Activated naive CD8-positive, alpha-beta T cell treated with anti-CD3 and anti-CD28 coated beads, Interleukin-2, amount 50 U/mL, for 16 hours (primary cell): ENCODE measurements at places on chromosomes 2 and 18.

- DNase-seq = no peak
These were observed 1065.2 kb upstream of the FAM98A start for GRCh38 chr2:34664266-34664665.

- no peak for DNase-seq
These were observed 1.1 kb downstream of the MAP4K3 start for GRCh38 chr2:39435741-39436591.

DNA sequence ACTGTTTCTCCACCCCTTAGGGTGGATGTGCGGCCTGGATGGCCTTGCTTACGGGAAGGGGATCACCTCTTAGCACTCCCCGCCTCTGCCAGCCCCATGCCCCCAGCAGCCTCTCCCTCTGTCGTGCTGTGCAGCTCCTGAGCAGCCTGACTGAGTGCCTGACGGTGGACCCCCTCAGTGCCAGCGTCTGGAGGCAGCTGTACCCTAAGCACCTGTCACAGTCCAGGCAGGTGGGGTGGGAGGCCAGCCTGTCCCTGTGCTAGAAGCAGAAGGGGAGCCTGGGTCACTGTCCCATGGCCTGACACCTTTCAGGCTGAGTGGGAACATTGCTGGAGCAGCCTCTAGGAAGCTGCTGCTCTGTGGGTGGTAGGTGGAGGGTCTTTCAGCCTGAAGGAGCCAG is 5.2 kb downstream of the TMEM214 start:
- DNase-seq = no peak

GRCh38 chr2:25305775-25306174 is 36.0 kb downstream of the DNMT3A start:
- DNase-seq = no peak

DNA sequence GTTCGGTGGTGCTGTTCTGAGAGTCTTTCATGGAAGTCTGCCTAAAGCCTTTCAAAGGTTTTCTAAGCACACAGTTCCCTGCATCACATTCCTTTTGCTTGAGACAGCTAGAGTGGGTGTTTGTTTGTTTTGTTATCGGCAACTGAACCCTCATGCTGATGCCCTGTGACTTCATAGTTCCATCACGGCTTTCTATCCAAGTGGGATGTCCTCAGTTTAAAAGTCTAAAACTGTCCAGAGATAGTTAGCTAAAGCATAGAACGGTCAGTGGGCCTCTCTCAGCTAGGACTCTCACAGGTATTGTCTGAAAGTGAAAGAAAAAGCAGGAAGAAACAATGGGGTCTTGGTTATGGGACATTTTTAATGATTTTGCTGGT is 337.3 kb downstream of the OSR1 start:
- DNase-seq = no peak

DNA sequence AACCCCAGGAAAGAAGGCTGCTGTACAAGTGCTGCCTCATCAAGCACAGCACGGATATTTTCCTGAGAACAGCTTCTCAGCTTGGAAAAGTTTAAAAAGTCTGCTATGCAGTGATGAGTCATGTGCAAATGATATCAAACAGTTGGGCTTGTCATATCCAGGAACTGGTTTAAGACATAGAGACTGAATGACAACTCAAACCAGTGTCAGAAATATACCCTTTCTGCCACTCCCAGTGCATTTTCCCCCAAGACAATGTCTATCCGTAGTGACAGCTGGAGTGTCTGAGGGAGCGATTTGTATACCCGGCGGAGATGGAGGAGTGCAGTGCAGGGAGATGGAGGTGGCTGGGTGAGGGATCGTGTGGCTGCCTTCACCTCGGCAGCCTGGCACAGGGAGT is 28.2 kb downstream of the SOX11 start:
- no peak for DNase-seq

DNA sequence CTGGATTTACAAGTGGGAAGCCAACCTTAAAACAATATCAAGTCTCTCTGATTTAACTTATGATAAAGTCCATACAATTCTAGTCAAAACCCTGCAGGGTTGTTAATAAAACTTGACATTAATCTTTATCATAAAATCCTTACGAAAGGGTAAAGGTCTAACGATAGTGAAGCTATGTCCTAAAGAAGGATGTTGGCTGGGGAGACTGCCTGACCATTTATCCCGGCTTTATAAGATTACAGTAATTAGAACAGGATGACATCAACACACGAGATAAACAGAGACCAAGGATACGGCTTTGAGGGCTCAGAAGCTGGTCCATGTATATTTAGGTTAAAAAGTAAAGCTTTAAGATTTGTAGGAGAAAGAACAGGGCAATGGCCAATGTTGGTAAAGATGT is 189.0 kb upstream of the COPS8 start:
- no peak for DNase-seq

DNA sequence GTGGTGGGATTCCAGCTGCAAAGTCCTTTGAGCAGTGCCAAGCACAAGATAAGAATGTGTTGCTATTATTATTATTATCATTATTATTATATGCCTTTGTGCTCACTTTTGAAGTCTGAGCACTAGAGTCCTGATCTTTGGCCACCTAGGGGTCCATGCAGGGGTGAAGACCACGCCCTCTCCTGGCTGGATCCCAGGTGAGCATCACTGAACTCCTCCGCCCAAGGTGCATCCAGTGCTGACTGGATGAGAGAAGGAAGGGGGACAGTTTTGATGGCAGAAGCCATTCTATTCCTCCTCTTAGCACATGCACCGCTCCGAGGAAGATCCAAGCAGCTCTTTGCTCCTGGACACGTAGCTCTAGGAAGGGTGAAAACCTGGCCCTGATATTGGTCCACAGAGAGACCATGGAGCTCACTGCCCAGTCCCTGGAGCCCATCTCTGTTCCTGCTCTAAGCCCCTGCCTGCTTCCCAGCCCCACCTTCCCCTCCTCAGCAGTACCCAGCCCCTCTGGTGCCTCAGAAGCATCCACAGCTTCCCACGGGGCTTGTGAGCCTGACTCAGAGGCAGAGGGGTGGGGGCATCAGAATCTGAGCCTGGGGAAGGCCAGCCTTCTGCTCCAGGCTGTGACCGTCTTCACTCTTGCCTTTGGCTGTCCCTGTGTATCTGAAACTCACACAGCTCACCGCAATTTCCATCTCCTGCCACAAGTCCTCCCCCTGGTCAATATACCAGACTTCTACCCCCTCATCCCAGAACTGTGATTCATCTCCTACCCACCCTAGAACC is 45.4 kb downstream of the MCFD2 start:
- DNase-seq = no peak

GRCh38 chr2:237732790-237733381 is 65.7 kb upstream of the RBM44 start:
- DNase-seq = no peak

DNA sequence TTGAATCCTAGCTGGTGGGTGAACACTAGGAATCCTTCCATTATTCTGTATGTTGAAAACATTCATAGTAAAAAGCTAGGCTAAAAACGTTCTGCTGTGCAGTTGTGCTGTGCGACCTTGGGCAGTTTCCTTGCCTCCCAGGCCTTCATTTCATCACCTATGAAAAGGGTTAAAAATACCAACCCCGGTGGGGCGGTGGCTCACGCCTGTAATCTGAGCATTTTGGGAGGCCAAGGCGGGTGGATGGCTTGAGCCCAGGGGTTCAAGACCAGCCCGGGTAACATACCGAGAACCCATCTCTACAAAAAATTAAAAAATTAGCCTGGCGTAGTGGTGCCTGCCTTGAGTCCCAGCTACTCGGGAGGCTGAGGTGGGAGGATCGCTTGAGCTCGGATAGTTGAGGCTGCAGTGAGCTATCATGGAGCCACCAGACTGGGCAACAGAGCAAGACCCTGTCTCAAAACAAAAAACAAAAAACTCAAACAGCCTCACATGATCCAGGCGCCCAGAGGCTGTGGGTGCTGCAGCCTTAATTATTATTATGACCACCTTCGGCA is 2.9 kb upstream of the RRM2 start:
- DNase-seq = no peak

DNA sequence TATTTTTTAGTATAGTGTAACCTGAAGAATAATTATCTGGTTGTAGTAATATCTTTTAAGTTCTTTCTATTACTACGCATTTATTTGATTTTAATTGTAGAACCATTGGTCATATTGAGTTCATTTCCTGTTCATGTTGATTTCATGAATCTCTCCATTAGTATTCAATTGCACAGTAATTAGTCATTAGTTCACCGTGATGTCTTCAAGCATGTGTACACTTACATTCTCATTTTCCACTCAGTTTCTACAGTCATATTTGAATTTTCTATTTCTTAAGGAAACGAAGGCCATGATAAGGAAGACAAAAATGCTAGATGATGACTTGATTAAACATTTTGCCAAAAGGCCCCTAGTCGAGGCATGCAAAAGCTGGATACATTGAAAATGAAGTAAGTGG is 333.7 kb upstream of the FANCL start:
- no peak for DNase-seq

DNA sequence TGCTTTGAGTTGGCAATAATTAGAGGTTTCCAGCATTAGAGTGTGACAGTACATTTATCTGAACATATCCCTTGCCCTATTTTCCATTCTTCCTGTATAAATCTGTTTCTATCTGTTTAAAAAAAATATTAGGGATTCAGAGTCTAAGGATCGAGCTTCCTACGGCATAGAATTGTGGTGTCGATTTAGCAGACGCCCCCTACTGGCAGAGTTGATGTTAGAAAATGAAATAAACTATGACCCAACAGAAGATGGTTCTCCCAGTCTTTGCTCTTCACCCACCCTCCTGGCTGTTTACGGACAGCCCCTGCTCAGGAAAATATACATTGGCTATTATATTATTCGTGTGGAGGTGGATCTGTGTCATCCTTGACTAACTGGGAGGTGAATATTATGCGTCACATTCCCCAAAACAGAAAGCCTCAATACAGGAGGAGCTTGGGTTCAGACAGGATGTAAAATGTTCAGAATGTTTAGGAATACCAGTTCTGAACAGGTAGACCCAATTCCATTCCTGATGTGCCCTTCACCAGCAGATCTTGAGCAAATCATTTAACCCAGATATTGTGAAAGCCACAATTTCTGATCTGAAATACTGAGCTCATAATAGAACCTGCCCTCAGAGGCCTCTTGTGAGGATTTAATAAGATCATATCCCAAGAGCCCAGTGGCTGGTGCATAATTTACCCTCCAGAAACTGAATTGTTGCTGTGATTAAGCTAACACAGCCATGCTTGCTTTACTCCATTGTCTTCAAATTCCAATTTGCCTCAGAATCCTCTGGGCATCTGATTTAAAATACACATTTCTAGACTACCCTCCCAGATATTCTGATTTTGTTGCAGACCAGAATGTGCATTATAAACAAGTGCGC is 10.8 kb upstream of the ERMN start:
- peak; percentile 6 for DNase-seq

GRCh38 chr2:217980036-217980435 is 22.8 kb downstream of the TNS1 start:
- DNase-seq = no peak

DNA sequence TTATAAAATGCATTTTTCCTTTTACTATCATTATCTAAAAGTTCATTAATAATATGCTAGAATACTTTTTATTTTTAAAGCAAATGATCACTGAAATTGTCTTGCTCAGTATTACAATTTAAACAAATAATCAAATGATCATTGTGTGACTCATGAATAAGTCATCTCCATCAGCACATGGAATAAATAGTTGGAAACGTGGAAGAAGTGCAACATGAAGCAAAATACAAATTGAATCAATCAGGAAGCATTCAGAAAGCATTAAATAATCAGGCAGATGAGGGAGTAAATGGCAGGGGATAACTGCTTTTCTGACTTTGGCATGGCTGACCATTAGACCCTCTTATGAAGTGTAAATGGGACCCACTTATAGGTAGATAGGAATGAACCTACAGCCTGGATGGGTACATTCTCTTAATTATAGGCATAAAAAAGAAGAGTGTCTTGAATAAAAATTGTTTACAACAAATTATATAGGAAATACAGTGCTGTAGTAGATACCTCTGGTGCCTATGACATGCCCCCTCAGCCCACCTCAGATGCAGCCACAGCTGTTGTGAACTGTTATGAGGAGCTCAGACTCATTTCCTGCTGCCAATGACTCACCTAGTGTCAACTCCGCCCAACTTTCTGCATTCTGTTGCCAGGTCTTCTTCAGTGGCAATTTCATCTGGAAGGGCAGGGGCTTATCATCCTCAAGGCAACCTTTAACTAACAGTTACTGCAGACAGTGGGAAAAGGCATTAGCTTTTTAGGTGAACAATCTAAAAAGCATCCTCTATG is 936.0 kb downstream of the TRIB2 start:
- DNase-seq = no peak

DNA sequence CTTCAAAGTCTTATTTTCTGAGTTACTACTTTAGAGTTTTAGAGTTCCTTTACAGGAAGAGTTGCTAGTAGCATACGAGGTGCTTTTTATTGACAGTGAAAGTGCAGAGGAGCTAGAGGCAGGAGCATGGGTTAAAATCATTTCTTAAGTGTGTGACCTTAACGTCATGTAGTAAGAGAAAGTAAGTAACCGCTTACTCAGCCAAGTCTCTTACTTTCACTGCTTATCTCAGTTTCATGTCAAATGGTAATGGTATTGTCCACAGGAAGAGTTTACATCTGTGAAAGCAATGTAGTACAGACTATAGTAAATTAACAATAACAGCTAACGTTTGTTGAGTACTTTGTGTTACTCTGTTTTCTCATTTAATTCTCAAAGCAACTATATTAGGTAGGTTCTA is 12.6 kb downstream of the NDUFAF7 start:
- no peak for DNase-seq

- no peak for DNase-seq
These were observed 1027.7 kb downstream of the TMEM182 start for GRCh38 chr2:103789381-103790095.

GRCh38 chr2:187079901-187080300 is 230.9 kb upstream of the ZSWIM2 start:
- DNase-seq = no peak

GRCh38 chr2:68251855-68252399 is 405 bp downstream of the PPP3R1 start:
- peak; percentile 4 for DNase-seq

- no peak for DNase-seq
These were observed 69.5 kb upstream of the MAP4K4 start for GRCh38 chr2:101628030-101628392.

- no peak for DNase-seq
These were observed 778 bp downstream of the MFSD2B start for GRCh38 chr2:24010477-24011249.

DNA sequence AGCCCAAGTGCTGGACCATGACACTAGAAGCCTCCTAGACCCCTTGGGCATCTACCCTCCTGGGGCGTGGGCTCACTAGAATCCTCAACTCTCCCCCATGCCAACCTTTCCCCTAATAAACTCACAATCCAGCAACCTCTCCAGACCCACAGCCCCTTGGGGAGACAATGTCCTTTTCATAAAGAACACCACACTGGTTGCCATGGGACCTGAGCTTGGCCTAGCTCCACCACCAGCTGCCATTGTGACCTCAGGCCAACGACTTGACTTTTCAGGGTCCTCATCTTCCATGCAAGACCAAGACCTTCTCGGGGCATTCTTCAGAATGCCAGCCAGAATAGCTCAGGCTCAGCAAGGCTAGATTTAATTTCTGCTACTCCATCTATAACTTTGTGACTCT is 128.1 kb upstream of the NPAS2 start:
- DNase-seq = no peak

DNA sequence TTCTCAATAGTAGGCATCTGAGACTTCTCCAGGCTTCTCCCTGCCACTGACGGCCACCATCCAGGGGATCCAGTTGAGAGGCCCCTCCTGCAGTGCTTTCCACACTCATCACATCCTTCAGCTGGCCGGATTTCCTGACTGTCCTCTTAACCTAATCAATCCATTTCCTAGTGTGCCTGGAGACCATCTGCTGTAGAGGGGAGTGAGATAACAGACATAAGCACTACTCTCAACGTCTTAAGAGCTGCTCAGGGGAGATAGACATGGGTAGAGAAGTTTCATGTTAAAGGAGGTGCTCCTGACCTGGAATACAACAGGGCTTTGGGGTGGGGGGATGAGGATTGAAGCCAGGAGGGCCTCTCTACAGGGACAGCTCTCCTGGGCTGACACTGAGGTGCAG is 14.2 kb downstream of the SPR start:
- DNase-seq = no peak
